ENCODE measurements at places on chromosomes 1 and 21.

GRCh38 chr1:109514846-109515245 lies 5.3 kb upstream of the AMIGO1 start:
- no peak for DNase-seq

DNA sequence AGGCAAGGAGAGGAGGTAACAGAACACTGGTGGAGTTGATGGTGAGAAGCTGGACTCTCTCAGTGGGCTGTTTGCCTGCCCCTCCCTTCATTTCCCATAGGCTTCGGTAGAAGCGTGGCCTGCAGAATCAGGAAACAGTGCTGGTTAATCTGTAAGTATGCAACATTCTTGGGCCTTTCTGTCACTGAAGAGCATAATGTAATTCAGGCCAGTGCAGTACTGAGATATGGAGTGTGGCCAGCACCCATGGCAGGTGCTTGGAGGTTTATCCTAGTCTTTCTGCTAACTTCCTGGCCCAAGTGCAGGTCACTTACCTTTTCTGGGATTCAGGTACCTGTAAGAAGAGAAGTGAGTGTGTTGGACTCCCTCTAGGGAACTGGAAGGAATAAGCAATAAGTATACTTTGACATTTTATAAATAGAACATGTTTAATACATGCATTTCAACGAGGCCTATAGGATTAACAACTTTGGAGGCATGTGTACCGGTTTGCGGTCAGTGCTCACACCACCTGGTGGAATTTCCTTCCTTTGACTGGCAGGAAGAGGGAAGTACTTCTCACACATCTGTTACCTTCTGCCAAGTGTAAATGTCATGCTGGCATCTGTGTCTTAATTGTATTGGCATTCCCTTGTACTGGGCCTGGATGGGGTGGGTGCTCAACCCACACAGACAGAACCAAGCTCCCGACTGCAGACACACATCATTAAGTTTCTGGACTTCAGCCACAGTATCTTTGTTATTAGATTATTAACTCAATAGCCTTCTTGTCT lies 105.5 kb downstream of the KIF26B start:
- no peak for DNase-seq

DNA sequence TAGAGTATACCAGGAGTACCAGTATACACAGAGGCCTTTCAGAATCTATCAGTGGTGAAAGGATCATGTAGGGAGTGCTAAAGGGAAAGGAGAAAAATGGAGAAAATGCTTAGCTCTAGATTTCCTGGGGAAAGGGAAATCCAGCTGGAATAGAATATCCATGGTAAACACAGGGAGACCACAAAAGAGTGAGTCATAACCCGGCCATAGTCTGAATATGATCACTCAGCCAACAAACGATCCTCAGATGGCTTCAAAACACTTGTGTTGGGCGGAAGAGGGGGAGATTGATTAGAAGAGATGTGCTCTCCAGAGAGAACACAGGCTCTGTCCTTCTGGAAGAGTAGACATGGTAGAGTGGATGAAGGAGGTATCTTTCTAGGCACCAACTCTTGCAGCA lies 180.6 kb downstream of the PAPPA2 start:
- no peak for DNase-seq

DNA sequence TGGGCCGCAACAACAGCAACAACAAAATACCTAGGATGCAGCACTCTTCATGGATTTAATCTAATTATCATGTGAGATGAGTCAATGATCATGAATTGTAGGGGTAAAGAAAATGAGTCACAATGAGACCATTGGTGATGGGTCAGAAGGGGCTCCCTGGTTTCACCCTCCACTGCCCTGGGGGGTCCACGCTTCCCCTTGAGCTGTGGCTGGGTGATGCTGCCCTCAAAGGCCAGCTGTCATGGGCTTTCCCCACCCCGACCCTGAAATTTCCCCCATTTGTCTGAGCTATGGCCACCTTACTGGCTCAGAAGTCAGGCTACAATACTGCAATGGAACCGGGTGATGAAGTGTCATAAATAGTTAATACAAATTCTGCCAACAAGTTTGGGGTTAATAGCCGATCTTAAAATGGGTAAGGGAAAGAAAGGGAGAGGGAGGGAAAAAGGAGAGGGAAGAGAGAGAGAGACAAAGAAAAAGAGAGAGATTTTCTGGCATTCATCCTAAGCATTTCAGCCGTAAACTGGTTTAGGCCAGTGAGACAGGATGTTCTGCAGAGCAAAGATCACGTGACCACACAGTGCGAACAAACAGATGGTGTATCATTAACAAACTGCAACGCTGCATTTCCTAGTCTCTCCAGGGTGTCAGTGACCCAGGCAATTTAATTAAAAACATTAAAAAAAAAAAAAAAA lies 143.4 kb upstream of the ERRFI1 start:
- peak; percentile 36 for DNase-seq

DNA sequence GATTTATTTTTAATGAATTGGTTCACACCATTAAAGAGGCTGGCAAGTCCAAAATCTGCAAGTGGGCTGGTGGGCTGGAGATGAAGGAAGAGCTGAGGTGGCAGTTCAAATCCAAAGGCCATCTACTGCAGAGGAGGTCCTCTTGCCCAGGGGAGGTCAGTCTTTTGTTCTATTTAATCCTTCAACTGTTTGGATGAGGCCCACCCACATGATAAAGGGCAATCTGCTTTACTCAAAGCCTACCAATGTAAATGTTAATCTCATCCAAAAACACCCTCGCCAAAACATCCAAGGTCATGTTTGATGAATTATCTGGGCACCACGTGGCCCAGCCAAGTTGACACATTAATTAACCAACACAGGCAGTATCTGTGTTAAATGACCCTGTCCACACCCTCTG lies 99.0 kb downstream of the RRAGC start:
- no peak for DNase-seq

- DNase-seq = no peak
Measured at GRCh38 chr1:24383381-24383940, 30.1 kb downstream of the STPG1 start.

- DNase-seq = no peak
Measured at GRCh38 chr1:54777011-54777410, 12.7 kb upstream of the PARS2 start.

DNA sequence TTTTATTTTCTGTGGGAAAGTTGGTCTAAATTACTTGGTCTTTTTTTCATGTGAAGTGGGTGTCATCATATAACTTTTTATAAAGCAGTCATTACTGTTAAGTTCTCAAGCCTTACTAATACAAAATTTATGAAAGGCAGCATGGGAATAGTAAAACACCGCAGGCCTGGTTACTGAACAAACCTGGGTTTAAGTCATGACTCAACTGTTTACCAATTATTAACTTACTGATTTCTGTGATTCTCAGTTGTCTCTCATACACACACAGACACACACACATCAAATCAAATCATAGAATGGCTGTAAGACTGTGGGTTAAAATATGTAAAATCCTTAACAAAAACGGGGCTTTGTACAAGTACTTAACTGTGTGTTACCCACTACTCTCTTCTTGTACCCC lies 14.6 kb downstream of the MAEL start:
- DNase-seq = no peak

- DNase-seq = no peak
Measured at GRCh38 chr1:114154963-114155322, 1.3 kb upstream of the SYT6 start.

GRCh38 chr1:75582725-75583261 lies 28.1 kb downstream of the SLC44A5 start:
- no peak for DNase-seq

DNA sequence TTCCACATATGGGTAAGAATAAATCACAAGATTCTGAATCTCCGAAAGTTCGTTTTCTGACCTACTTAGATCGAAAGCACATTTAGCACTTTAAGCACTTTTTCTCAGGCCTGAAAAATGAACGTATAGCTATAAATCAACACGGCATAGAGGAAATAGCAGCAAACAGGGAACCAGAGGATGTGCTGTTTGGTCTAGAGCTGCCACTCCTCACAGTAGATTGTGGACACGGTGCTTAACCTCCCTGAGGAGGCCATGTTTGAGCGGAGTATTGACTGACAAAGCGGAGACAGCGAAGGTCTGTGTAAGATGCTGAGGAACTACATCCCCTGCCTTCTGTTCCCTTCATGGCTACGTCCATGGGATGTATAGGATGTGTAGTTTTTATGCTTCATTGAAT lies 452.8 kb upstream of the NCAM2 start:
- DNase-seq = no peak

DNA sequence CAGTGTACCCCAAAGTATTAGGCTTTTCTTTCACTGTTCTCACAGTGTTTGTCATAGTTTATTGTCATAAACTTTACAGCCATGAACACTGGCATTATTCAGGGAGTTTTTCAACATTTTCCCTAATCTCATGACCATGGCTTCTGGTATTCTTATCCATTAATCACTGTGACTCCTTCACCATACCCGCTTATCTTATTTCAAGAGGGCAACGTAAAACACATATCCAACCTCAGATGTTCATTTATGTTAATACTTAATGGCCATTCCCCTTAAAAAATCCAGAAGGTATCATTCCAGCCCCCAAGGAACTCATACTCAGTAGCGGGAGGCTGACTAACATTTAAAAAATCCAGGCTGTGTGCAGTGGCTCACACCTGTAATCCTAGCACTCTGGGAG lies 78.5 kb upstream of the RGS4 start:
- DNase-seq = no peak

GRCh38 chr1:233006541-233006973 lies 56.1 kb downstream of the NTPCR start:
- DNase-seq = no peak

DNA sequence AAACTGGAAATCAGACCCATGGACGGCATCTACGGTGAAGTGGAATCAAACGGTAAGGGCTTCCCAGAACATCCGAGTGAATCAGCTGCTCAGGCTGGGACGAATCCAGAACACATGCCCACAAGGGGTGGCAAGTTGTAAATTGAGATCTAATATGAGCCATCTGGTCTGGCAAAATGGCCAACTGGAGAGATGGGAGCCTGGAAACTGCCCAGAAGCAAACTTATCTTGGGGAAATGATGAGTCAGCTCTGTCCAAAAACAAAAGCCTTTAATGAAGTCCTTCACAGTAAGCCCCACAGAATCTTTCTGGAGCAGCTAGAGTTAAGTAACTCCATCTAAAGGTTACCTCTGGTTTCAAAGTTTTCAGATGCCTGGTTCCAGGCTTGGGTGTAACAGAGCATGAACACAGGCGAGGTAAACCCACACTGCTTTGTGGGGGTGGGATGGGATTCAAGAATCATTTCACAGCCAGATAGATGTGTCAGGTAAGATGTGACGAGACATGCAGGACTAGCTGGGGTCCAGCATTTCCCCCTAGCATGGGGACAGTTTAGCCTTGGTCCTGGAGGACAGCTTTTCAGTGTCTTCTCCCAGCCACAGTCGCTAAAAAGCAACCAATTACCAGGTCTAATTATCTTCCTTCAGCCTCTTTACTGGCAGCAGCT lies 10.5 kb upstream of the SRP9 start:
- no peak for DNase-seq

DNA sequence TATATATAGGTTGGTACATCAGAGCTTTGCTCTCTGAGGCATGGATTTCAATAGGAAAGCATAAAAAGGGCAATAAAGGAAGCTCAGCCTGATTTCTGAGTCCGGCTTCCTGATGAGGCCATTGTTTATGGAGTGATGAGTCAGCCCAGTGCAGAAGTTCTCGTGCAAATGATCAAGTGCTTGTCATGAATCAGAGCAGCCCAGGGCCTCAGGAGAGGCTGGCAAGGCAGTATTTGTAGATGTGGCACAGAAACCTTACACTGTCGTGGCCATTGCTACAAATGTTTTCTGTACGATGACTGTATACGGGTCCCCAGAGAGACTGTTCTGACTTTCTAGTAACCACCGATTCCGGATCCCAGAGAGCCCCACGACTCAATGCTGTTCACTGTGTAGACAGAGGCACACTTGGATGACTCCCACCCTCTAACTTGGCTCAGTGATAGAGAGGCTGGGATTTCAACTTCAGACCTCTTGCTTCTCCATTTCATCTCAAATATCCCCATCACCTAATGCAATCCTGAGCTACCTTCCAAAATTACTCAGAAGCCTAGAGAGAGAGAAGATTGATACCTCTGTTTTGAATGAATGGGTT lies 26.8 kb downstream of the UMODL1 start:
- DNase-seq = no peak

- no peak for DNase-seq
Measured at GRCh38 chr1:60577029-60577428, 503.5 kb upstream of the C1orf87 start.

DNA sequence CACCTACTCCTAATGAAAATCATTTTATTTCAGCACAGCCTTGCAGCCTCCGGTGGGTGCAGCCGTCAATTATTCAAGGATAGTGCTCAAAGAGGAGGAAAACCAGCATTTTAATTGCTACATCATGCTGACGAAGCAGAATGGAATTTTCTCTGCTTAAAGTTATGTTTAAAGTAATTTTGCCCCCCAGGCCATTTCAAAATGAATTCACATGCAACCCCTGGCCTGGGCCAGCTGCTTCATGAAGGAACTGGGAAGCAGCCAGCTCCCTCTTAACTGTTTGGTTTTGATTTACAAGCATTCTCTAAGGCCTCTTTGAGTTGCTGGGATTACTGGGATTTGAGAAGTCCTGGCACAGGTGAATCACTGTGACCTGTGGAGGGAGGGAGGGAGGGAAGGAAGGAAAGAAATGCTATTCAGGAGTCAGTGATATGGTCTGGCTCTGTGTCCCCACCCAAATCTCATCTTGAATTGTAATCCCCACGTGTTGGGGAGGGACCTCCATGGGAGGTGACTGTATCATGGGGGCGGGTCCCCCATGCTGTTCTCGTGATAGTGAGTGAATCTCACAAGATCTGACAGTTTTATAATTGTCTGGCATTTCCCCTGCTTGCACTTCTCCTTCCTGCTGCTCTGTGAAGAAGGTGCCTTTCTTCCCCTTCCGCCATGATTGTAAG lies 66.0 kb downstream of the PGBD5 start:
- DNase-seq = no peak

- DNase-seq = no peak
Measured at GRCh38 chr1:115364780-115365155, 26.7 kb upstream of the NGF start.

GRCh38 chr1:167704715-167705114 lies 17.1 kb upstream of the MPZL1 start:
- DNase-seq = no peak

All from CD4-positive, alpha-beta T cell (primary cell).